ENCODE measurements at places on chromosomes 16 and 17. TPM values are rescaled to one million over a fixed set of nuclear protein-coding genes. Genes with fewer than 3 reads are reported as not detected.

Gene RHBDL1
- total RNA-seq = 4.3 TPM

Gene TRPV2
- total RNA-seq = 11.9 TPM

Gene PPM1E
- total RNA-seq = 32.9 TPM

Gene TBC1D26
- total RNA-seq = 2.9 TPM

Gene ITGAD
- not detected for total RNA-seq

Gene OR4D1
- not detected for total RNA-seq

Gene SYCE1L
- total RNA-seq = 6.0 TPM

Gene SNX20
- total RNA-seq = 0.16 TPM

Gene TRPV3
- 0.55 TPM for total RNA-seq

Gene TBX2
- total RNA-seq = 86.6 TPM

Gene TEKT1
- 2.3 TPM for total RNA-seq

Gene PDILT
- not detected for total RNA-seq

Gene ZNF287
- 20.7 TPM for total RNA-seq

Gene ATP2C2
- total RNA-seq = 2.1 TPM

Gene NUPR1
- 2.5 TPM for total RNA-seq

Gene LRRC37A
- total RNA-seq = 5.1 TPM

Gene NEURL4
- total RNA-seq = 38.8 TPM

Gene GPR142
- 0.44 TPM for total RNA-seq

Gene WNT3
- total RNA-seq = 2.9 TPM

Gene ENPP7
- total RNA-seq = not detected

Gene HEATR9
- total RNA-seq = not detected

Gene KRTAP4-3
- total RNA-seq = not detected

Gene GALR2
- not detected for total RNA-seq

Gene RNU2-1
- not detected for total RNA-seq

Gene RUNDC3A
- 36.4 TPM for total RNA-seq

Gene CRYM
- total RNA-seq = 58.2 TPM

Gene ZNHIT3
- total RNA-seq = 27.3 TPM

Gene ABCA8
- total RNA-seq = 66.8 TPM

Gene DNAAF8
- total RNA-seq = 0.71 TPM

Gene FNDC8
- total RNA-seq = not detected

Gene SLC5A2
- 1.0 TPM for total RNA-seq

Gene PDP2
- 12.7 TPM for total RNA-seq

Gene PDE6G
- total RNA-seq = 6.4 TPM

Gene POLR2C
- total RNA-seq = 88.6 TPM

Gene TMEM235
- 1.8 TPM for total RNA-seq

Gene RNF227
- total RNA-seq = 32.9 TPM

Data from camera-type eye (tissue), 1 donor.